ENCODE measurements at places on chromosomes 2 and 18.

DNA sequence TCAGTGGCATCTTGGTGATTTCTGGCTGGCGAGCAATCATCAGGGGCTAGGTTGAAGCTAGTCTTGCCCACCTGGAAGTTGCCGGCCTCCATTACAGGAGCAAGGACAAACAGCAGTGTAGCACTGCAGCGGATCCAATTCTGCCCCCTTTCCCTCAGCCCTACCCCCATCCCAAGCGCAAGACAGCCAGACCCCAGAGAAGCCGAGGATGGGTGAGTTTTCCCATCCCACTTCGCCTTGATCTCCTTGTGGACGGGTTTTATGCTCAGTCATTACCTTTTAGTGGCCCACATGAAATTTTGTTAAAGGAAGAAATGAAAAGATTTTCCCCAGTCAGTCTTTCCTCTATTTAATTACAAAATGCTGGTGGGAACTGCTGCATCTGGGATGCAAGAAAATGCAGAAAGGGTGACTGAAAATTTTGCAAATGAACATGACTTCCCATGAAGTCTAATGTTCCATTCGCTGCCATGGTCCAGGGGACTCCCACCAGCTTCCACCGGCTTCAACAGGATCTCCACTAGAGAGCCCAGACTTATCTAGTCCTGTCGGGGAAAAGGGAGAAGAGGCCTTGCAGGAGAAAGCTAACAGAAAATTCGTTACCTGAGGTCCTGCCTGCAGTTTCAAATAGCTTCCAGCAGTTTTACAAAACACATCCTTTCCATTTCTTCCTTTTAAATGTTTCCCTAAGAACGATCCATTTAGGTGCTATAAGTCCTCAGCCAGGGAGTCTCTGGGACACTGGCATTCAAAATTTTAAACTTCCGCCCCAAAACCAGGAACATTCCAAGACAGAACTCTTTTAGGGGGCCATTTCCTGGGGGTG lies 1.9 kb upstream of the HOXD9 start:
- DNase-seq: no peak

DNA sequence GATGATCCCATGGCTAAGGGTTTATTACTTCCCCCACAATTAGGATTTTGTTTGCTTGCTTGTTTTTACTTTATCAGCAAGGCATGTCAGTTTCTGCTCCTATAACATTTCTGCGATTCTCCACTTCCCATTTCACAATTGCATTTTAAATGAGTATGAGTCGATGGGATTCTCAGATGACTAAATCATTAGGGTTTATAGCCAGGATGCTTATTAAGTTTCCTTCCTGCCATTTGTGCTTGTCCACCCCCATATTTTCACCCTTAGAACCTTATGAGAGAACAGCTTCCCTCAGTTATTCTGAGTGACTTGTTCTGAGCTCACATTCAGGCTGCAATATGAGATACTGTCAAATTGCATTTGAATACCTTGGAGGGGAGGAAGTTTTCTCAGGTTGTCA lies 37.9 kb upstream of the C1GALT1C1L start:
- peak; percentile 31 for DNase-seq

DNA sequence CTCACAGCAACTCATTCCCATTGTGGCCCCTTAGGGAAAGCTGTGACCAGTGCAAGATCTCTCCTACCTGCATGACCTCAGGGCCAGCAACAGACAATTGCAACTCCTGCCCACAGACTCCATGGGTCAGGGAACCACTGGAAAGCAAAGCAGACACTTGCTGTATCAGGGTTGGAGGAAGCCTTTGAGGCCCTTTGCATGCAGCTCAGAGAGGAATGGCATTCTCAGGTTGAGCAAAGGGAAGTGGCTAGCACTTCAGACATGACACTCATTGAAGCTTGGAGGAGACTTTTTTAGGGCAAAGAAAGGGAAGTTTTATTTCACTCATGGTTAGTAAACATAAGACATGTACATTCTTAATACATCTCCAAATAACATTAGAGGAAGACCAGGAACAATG lies 22.1 kb downstream of the IL1F10 start:
- DNase-seq: no peak

DNA sequence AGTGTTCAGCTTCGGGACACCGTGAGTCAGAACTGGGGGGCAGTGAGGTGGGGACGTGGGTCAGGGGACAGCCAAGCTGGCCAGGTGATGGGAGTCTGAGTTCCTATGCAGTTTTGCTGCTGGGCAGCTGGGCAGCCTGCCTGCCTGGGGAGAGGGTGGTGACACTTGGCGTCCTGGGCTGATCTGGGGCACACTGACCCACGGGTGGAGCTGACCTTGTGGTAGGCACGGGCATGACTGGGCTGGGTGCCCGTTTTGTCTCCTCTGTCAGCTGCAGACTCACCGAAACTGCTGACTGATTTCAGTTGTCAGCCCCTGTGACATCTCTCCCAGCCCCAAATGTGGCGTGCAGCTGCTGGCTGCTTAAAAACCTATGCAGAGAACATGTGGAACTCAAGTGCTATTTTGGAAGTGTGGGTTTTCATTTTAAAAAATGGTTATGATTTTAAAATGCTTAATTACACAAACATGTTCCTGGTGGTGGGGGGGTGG lies 32.6 kb upstream of the E2F6 start:
- no peak for DNase-seq

- peak; percentile 98 for DNase-seq
Measured at GRCh38 chr2:230781130-230781797, 68.6 kb downstream of the CAB39 start.

GRCh38 chr18:9782073-9782857 lies 74.2 kb downstream of the RAB31 start:
- no peak for DNase-seq

- DNase-seq: peak; percentile 57
Measured at GRCh38 chr2:34102339-34102738, 503.2 kb upstream of the FAM98A start.

GRCh38 chr18:1017227-1018058 lies 112.8 kb downstream of the ADCYAP1 start:
- DNase-seq: no peak

DNA sequence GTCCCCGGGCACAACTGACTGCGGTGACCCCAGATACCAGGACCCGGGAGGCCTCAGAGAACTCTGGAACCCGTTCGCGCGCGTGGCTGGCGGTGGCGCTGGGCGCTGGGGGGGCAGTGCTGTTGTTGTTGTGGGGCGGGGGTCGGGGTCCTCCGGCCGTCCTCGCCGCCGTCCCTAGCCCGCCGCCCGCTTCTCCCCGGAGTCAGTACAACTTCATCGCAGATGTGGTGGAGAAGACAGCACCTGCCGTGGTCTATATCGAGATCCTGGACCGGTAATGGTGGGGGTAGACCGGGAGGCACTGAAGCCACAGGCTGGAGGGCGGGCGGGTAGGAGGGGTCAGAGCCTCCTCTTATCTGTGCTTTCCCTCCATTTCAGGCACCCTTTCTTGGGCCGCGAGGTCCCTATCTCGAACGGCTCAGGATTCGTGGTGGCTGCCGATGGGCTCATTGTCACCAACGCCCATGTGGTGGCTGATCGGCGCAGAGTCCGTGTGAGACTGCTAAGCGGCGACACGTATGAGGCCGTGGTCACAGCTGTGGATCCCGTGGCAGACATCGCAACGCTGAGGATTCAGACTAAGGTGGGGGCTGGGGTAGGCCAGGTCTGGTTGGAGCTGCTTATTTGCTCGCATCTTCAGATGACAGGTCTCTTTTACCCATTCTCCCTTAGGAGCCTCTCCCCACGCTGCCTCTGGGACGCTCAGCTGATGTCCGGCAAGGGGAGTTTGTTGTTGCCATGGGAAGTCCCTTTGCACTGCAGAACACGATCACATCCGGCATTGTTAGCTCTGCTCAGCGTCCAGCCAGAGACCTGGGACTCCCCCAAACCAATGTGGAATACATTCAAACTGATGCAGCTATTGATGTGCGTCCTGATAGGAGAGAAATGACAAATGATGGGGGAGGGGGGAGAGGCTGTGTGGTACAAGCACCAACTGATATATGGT lies 780 bp downstream of the HTRA2 start:
- no peak for DNase-seq
